ENCODE measurements at places on chromosomes 11 and 22.

DNA sequence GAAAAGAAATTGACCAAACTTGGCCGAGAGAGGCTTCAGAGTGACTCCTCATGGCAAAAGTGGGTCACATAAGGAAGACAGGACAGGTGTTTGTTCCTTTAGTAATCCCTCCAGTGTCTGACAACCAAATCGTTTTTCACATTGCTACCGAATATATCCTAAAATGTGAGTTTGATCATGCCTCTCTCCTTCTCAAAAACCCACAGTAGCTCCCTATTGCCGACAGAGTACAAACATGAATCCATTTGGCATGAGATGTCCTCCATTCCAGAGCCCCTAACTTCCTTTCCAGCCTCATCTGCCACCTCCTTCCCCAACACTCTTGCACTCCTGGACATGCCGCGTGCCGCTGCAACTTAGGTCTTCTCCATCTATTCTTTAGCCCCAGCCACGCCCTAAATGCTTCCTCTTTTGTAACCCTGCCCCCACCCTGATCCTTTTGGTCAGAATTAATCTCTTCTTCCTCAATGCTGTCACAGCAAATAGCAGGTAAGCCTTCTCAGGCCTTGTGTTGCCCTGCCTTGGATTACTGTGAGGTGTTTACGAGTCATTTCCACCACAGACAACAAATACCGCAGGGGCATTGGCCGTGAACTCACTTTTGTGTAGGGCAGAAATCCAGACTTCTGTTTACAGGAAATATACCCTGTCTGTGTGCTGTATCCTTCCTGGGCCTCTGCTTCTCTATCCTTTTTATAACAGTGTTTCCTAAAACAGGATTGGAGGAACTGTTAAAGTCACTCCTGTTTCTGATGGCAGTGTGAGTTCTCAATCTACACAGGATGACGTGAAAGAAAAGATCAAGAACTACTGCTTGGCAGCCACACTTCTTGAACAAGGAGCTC is 66.0 kb upstream of the FTH1 start:
- peak; percentile 15 for DNase-seq

- DNase-seq = no peak
Measured at GRCh38 chr22:36238373-36239149, 766 bp downstream of the APOL2 start.

GRCh38 chr11:86398106-86398505 is 23.4 kb downstream of the CCDC81 start:
- no peak for DNase-seq

- no peak for DNase-seq
Measured at GRCh38 chr22:30201945-30202344, 44.6 kb downstream of the LIF start.

DNA sequence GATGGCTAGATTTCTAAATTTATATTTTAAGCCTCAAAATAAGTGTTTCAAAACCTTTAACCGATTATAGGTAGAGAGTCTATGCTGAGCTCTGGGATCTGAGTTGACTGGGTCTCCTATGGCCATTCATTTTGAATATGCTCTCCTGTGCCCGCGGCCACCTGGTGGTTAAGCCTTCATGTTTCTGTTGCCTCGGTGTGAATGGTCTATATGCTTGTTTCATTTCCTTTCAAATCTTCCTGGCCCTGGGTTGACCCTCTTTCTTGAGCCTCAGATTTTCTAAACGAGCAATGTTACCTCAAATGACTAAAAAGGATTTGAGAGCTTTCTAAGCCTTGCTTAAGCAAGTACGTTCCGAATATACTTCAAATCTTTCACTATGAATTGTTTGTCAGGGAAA is 789.4 kb upstream of the KIRREL3 start:
- DNase-seq = no peak

DNA sequence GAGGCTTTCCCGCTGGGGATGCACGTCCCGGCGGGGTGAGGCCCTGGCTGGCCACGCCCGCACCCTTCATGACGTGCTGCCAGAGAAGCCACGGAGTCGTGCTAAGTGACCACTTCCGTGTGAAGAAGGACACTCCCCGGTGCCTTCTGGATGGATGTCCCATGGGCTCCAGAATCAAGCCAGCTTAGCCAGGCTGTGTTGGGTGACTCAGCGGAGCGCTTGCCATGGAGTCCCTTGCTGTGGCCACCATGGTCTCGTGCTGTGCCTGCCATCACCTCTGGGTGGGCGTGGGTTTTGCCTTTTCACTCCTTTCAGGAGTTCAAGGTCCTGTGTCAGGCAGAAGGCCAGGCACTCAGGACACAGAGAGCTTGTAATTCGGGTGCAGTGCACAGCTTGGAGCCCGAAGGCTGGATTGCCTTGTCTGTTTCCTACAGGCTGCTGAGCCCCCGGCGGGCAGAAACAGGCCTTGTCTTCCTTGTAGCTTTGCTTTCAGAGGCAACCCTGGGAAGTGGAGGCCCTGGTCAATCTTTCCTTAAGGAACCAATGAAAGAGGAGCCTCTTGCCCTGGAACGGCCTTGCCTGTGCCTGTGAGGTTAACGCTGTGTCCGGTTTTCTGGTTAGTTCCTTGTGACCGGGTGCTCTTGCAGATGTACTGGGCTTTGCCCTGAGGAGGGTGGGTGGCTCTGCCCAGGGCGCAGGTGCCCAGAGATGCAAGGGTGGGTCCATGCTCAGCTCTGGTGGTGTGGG is 268.6 kb downstream of the TBC1D22A start:
- DNase-seq = no peak

- no peak for DNase-seq
Measured at GRCh38 chr11:2212411-2213251, 41.0 kb upstream of the TH start.
